NCI-H2107 (cell line): ENCODE measurements at places on chromosomes 3 and 15.
A peak's percentile ranks its signal among the peaks of the same experiment; 100 is the strongest.

DNA sequence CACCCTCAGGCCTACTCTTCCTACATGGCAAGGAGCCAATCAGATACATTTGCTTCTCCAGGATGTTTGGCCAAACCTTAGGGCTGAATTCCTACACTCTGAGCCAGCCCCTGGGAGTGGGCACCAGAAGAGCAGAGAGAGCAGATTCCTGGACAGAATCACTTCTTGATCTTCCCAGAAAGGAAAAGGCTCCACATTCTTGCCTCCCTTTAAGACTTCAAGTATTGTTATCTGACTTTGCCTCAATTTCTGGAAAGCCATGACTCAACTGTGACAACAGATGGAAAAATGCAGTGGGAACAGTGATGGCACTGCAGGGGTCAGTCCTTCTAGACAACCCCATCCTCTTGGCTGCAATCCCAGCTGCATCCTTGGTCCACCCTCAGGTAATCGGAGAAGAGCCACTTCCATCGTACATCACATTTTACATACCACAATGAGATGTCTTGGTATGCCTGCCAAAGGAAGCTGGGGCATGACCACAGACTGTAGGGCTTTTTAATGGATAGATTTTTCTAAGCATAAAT lies 21.0 kb downstream of the SLCO2A1 start:
- DNase-seq: no peak

DNA sequence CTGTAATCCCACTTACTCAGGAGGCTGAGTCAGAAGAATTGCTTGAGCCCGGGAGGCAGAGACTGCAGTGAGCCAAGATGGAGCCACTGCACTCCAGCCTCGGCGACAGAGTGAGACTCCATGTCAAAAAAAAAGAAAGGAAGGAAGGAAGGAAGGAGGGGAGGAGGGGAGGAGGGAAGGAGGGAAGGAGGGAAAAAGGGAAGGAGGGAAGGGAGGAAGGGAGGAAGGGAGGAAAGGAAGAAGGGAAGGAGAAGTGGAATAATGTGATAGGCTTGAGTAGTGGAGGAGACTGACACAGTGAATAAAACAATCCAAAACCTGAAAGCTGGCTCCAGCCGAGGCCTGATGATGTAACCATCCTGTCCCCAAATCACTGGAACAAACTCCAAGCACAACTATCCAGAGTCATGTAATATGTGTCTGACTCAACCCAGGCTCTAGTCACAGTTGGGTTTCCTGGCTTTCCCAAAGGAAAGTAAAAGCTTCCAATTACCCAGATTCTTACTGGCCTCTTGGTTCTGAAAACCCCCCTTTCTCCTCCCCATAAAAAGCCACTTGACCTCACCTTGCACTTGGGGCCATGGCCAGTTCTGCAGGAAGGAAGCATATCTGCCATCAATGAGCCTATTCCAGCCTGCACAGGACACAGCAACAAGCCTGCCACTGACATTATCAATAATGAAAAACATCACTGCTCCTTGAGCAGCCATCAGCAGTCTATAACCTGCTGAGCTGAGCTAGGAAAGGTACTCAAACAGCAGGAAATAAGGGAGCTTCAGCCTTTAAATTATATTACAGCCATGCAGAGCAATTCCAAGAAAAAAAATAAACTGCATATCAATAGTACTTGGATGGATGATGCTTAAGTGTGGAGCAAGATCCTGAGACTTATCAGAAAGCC lies 48.3 kb downstream of the MB21D2 start:
- DNase-seq: no peak

- no peak for DNase-seq
Measured at GRCh38 chr3:12753275-12754028, 5.6 kb downstream of the TMEM40 start.

DNA sequence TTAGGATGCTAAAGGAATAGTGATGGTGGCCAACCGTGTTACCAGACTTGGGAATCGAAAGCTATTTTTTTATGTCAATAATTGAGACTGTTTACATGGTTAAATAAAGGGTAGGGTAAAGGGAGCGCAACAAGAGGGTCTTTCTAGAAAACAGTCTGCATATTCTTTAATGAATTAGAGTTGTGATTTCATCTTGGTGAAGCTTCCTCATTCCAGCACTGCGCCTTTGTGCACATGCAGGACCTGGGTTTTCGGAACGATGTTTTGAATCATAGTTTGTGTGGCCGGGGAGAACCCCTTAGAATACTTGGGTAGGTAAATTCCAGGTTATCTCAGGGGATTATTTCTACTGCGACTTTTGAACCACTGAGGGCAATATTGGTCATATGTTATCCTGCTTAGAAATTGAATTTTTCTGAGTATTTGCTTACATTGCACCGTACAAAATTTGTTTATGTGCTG lies 1.3 kb downstream of the PIK3CA start:
- DNase-seq: no peak

GRCh38 chr3:40753951-40754350 lies 229.2 kb downstream of the ZNF621 start:
- DNase-seq: no peak

GRCh38 chr3:151356794-151357462 lies 27.6 kb upstream of the P2RY13 start:
- DNase-seq: no peak

GRCh38 chr15:64699751-64700388 lies 75.5 kb downstream of the RBPMS2 start:
- DNase-seq: peak; percentile 19

DNA sequence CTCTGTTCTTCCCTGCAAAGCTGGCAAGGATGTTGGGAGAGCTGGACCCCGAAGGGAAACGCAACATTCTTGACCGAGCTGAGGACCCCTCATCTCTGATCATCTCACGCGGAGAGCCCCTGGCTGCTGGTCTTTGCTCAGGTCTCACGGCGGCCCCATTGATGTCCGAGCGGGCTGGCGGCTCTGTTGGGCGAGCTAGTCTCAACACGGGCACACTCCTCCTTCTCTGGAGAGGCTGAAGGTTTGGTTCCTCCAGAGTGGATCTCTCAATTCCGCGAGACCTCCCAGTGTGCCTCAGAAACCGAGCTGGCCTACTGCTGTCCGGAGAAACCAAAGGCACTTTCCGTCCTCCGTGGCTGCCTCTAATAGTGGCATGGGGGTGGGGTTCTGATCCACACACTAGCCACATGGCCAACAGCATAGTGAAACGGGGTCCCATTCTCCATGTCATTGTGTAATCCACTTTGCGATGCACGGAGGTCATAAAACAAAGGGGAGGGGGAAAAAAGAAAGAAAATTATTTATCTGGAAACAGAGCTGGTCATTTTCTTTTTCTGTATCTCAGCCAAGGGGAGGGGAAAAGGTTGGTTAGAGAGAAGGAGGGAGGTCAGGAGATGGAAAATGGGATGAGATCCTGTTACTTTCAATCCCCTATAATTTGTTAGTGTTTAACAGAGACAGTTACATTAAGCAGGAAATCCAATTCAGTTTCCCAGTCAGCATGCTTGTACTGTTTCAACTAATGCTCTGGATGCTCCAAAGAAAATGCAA lies 1.3 kb downstream of the CCDC80 start:
- no peak for DNase-seq

- no peak for DNase-seq
Measured at GRCh38 chr3:127253491-127253890, 34.4 kb downstream of the PRR20G start.

GRCh38 chr3:25448750-25449692 lies 21.0 kb downstream of the RARB start:
- DNase-seq: no peak

GRCh38 chr3:114867359-114867758 lies 279.7 kb downstream of the ZBTB20 start:
- no peak for DNase-seq

DNA sequence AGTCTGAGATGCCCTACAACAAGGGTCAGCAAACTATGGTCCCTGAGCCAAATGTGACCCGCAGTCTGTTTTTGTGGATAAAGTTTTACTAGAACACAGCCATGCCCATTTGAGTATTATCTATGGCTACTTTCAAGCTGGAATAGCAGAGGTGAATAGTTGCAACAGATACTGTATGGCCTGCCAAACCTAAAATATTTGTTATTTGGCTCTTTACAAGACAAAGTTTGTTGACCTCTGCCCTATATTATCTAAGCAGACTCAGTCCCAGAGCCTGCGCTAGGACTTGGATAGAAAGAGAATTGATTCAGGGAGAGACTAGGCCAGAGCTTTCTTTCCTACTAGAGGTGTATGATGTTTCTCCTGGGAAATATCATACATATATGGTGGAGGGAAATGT lies 81.7 kb upstream of the NMNAT3 start:
- no peak for DNase-seq

DNA sequence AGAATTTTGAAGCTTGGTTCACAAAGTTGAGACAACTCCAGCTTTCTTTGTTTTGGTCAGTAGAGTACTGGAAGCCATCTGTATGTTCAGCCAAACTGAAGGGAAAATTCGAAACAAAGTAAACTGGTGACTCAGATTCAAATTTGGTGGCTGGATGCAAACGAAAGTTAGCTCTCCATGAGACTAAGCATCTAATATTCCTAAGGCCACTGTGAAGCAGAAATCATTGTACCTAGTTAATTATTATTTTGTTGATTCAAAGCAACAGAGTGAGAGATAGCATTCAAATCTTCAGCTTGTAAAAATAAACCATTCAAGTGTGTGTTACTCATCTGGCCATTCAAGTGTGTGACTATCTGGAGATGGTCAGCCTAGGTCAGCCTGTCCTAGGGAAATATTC lies 42.1 kb downstream of the NR2F2 start:
- DNase-seq: no peak

DNA sequence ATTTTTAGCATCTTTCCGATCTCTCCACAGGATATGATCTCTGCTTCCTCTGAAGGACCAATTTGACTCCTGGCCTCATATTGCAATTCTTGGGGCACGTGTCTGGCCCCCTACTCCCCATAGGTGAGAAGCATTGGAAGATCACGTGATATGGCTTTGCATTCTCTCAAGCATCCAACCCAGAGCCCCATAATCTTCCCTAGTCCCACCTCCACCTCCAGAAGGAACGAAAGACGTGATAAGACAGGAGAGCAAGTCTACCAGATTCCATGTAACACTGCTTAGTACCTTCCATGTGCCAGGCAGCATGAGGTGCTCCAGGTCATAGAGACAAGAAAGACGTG lies 176.3 kb downstream of the MEGF11 start:
- no peak for DNase-seq

DNA sequence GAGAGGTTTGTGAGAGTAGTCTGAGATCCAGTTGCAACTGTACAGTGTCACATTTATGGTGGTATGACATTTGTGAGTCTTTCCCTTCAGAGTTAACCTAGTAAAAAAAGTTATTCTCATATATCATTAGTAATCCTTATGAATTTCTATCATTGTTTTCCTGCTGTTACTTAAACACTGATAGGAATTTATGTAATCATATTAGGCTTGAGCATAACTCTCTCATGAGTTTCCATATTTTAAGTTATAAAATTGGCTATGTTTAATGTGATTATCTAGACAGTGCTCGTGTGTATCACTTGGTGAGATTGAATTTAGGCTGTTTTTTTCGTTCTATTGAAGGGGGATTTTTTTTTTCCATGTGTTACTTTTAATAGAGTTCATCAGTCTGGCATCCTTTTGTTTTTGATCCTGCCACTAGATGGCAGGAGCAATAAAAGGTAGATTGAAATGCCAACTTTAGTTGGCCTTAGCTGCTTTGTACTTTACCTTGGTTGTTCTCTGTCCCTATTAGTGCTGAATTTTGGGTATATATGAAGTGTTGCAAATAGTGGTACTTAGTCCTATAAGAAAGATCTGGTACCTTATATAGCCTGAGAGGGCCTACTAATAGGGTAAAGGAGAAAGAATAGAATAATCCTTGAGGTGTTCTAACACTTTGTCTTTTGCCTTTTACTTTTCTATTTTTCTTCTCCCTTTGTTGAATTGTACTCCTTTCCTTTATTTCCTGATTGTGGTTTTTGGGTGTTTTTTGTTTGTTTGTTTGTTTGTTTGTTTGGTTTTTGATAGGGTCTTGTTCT lies 17.9 kb downstream of the STT3B start:
- peak; percentile 0 for DNase-seq

DNA sequence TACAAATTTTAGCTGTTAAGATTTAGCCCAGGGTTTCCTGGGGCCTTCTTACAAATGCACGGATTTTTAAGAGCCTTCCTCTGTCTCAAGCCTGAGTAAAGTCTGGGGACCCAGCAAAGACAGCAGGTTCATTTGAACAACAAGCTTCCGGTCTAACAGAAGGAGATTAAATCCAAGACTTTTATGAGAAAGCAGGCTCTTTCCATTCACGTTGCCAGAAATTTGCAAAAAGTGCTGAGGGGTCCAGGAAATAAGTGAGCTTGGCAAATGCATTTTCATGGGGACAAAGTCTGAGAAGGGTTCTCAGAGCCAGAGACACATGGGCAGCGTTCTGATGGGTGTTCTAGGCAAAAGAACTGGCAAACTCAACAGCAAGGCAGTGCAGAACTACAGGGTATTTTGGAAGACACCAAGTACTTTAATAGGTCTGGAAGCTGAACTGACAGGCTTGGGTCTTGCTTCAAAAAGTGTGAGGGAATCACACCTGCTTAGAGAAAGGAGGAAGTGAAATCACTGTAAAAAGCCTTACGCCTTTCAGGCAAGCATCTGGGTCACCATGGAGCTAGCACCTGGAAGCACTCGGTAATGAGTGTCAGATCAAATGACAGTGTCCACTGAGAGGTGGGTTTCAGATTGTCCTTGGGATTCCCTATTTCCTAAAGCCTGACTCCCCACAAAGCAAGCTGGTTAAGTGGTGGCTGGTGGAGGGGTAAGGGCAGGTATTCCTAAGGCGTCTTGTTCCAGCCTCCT lies 115.8 kb upstream of the ARHGEF3 start:
- DNase-seq: peak; percentile 18
